ENCODE measurements at places on chromosomes 3 and 15.
A peak's percentile ranks its signal among the peaks of the same experiment; 100 is the strongest.

DNA sequence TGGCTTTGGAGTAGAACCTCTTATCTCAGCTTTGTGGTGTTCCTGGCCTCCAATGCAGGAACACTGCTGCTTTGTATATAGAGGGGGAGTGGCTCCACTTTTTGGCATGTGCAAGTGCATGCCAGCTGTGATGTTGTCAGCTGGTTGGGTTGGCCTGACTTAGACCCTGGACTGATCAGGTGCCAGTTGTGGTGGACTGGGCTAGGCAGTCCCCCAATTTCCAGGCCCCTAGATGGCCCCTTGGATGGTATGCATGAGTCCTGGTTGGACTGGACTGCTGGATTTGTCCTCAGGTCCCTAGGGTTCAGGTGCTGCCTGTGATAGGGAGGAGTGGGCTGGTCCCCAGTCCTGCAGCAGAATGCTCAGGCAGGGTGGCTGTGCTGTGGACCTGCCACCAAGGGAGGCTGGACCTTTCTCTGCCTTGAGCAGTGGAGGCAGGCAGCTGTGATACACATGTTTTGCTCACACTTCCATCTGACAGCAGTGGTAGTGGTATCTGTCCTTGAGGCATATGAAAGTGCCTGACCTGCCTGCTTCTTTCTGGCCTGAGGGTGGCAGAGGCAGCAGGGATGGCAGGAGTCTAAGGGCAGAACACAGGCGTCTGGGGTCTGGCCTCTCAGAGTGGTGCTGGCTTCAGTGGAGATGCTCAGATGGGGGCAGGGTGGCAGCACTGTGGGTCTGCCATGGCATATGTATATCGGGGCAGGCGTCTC lies 74.8 kb downstream of the STXBP5L start:
- peak; percentile 0 for DNase-seq

DNA sequence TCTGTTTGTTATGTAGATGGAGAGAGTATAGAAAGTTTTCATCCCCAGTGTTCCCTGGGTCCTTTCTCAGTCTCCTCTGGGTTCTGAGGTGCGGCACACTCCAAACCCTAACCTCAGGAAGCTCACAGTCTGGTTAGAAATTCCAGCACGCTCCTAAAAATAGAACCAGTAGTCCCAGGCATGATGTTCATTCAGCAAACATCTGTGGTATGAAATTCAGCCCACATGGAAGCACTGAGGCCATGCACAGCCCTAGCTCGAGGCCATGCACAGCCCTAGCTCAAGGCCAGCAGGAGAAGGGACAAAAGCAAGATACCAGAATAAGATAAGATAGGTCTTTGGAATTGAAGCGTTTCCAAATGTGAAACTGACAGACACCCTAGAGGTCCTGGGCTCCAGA lies 82.3 kb upstream of the OXTR start:
- DNase-seq = no peak

DNA sequence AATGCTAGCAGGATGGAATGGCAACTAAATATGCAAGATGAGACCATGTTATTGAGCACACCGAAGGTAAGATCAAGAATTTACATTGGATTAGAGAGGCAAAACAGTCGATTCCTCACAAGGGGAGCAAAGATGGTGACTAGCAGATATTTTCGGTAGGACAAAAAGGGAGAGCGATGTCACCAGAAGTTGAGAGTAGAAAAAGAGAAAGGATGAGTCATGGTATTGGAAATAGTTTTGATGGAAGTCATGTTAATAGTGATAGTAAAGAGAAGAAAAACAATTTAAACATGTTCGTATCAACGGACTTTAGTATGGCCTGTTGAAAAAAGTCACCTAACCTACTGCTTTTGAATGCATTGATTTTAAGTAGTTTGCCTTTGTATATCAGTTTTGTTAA lies 55.0 kb downstream of the UBE2E2 start:
- no peak for DNase-seq

- DNase-seq = no peak
These were observed 45.8 kb downstream of the CDC25A start for GRCh38 chr3:48142316-48142870.

DNA sequence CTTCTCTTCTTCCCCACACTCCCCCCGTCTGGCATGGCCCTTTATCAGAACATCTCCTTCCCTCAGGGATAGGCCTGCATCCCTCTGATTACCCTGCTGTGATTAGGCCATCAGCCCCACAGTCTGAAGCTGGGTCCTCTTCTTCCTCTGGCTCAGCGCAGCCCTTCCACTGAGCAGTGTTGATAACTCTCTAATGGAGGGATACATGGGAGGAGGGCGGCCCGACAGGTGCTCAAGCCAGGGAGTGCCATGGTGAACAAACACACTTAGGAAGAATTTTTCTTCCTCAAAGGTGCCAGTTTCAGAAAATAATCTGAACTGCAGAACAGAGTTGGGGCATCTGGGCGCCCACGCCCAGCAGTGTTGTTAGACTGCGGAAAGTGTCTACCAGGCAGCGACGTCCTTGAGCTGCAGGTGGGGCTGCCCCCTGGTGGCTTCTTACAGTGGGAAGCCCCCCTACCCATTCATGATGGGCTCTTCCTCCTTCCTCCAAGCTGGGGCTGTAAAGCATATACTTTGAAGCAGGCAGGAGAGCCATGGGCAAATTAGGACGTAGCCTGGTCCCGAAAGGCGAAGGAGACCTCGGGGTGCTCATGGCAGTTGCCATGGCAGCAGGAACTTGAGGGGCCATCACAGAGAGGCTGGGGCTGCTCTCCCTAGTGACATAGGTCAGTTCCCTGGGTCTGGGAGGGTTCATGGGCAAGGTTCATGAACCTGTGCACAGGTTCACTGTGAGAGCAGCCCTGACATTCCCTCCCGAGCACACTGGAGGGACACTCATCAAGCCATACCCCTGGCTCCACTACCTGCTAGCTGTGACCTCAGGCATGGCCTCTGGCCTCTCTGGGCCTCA lies 33.2 kb upstream of the NR2C2 start:
- no peak for DNase-seq

- DNase-seq = no peak
These were observed 78.7 kb downstream of the KLF13 start for GRCh38 chr15:31405200-31405920.

- DNase-seq = no peak
These were observed 124.8 kb downstream of the MYLK start for GRCh38 chr3:123759311-123759710.

GRCh38 chr3:88775026-88775690 lies 332.3 kb upstream of the EPHA3 start:
- DNase-seq = no peak

- peak; percentile 59 for DNase-seq
These were observed 48.1 kb upstream of the EPHA3 start for GRCh38 chr3:89059211-89059925.

GRCh38 chr15:60520013-60520824 lies 41.3 kb upstream of the ICE2 start:
- DNase-seq = no peak

DNA sequence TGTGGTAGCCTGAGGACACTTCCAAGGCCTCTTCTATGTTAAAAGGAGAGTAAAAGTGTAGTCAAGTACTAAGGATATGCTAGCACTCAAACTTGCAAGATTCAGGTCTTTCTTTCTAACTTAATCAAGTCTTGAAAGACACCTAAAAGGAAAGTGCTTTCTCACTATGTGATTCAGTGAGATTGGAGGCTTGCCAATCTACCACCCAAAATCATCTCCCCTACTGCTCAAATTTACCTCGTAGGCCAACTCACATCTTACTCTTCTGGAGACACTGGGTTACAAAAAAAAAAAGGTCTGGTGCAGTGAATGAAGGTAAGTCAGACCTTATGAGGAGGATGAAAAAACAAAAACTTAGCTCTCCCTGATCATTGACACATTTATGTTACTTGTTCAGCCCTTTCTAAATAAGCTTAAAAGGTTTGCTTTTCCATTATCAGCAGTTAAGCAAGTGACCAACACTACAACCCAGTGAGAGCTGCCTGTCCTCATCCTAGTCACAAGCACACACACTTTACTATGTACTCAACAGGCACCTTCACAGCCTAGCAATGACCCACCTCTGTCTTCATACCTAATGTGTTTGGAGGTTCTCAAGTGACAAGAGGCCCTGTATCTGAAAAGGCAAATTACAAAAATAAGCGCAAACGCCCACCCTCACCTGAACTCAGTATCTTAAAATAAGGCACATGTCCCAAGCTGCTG lies 19.6 kb downstream of the SUMF1 start:
- DNase-seq = no peak

- peak; percentile 12 for DNase-seq
These were observed 124.8 kb upstream of the ST8SIA2 start for GRCh38 chr15:92268900-92269299.

GRCh38 chr3:168096210-168096652 lies 507 bp upstream of the GOLIM4 start:
- DNase-seq = peak; percentile 89

- DNase-seq = no peak
These were observed 228.8 kb upstream of the PEX5L start for GRCh38 chr3:180265551-180265950.

- DNase-seq = no peak
These were observed 26.8 kb downstream of the ARIH2 start for GRCh38 chr3:48945432-48945831.

DNA sequence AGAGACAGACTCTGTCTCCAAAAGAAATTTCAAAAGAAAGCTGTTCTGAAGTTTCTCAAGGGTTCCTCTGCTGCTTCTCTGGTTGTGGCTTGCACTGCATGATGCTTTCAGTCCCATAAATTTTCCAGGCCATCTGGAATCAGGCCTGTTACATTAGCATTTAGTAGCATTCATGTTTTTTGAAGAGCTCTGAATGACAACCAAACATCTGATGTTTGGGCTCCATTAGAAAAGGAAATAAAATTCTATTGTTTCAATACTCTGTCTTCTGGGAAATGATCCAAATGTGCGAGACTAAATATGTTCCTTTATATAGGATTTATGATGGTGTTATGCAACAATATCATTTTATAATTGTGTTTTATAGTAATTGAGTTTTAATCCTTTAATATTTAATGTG lies 455.8 kb downstream of the GABRG3 start:
- DNase-seq = peak; percentile 92

- DNase-seq = no peak
These were observed 58.8 kb downstream of the CACNA1D start for GRCh38 chr3:53553200-53553599.

- peak; percentile 37 for DNase-seq
These were observed 525 bp downstream of the SETD2 start for GRCh38 chr3:47163169-47164006.

DNA sequence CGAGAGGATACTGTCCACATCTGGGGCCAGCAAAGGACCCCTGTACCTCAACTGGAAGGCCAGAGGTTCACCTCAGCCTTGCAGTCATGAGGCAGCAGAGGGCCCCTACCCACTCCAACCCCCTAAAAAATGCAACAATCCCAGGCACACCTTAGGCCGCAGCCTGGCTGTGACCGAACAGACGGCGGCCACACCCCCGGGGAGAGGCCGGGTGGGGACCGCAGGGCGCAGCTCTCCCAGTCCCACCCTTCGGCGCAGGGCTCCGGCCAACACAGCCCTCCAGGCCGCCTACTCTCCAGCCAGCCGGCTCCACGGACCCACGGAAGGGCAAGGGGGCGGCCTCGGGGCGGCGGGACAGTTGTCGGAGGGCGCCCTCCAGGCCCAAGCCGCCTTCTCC lies 457 bp upstream of the DNAJA4 start:
- DNase-seq = no peak

DNA sequence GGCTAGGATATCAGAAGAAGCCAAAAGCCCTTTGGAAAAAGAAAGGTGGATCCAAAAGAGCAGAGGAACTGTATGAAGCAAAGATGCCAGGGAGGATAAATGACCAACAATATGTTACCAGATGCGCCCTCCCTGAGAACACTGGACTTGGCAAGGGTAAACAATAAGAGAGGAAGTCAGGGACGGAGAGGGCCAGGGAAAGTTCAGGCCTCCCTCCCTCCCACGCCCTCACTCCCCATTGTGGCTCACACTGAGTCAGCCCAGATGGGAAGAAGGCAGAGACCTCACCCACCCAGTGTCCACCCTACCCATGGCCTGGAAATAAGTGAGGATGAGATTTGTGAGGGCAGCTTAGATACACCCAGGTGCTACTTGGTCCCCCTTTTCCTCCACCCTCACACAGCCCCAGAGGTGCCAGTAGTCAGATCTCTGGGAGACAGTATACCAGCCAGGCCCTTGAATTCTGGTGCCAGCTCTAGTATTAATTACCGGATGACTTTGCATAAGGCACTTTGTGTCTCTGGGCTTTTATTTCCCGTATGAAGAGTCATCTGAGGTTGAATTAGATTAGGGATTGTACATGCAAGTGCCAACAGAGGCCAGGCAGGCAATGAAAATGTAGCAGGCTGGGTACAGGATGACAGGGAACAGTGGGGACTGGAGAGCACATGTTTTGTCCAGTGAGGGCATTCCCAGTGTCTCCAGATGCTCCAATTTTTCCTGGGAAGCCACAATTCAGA lies 35.1 kb upstream of the FRMD4B start:
- DNase-seq = no peak

DNA sequence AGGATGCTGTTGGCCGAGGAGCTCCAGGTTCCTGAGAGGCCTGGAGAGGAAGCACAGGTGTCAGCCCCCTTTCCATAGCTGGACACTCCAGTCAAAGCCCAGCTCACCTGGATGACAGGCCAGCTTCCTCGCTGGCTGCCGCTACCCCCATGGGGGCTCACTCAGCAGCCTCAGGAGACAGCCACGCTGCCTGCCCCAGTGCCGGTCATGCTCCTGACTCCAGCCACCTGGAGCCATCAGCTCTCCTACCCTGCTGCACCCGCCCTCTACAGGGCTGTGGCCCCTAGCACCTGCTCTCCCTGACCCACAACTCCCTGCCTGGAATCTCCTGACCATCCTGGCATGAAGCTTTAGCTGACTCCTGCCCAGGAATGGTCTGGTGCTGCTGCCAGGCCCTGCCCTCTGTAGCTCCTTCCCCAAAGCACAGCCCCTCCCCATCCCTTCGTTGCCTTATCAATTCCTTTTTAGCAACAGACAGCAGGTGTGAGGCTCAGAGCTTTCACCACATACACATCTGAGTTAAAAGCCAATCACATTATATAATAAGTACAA lies 94.2 kb downstream of the NUP210 start:
- DNase-seq = no peak

DNA sequence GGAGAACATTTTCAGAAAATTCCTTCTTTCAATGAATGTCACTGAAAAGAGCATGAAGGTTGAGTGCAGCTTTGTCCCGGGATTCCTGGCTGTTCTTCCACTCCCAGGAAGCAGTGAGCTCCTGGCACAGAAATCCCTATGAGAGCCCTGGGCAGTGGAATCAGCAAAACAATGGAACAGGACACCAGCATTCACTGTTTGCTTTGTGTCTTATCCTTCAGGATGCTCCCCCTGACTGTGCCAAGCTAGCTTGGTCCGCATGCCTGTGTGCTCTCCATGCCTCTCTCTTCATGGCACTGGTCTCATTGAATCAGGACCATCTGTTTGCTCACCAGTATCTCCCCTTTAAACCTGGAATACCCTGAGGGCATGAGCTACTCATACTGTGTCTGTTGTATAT lies 102.0 kb upstream of the GADL1 start:
- DNase-seq = no peak
